Muscle of leg (tissue), 16 donors: ENCODE measurements at places on chromosomes 3 and 15. TPM values are rescaled to one million over a fixed set of nuclear protein-coding genes. Genes with fewer than 3 reads are reported as not detected.

DNA sequence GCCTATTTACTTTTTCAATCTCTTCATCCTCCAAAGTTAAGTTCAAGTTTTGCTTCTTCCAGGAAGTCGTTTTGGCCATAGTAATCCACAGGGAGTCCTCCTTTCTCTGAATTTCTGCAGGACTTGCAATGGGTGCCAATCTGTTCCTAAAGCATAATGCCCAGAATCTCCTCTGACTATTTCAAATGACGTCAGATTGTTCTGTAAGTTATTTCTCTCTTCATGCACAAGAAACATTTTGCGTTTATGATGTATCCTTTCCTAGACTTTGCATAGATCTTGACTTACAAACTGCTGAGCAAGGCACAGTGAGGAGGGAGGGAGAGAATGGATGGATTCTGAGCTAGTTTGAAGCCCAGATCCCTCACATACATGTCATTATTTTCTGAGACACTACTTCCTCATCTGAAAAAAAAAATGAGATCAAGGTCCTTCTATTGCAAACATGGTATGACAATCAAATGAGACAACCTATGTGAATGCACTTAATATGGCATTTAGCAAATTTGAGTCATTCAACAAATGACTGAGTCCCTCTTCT, 103.1 kb downstream of the MEX3B start:
- no peak for DNase-seq

DNA sequence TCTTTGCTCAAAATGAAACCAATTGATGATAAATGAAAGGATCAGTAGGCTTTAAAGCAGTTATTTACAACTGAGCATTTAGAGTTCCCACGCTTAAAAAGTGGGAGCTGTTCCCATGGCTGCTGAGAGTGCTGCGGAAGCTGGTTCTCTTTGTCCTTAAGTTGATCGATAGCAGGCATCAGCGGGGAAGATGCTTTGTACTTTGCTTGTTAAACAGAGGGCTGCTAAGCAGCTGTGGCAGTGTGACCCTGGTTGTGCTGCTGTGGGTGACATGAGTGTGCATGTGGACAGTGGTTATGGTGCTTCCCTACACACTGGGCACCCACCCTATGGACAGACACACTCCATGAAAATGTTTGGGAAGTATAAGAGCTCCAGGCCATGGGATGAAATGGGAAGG, 96.3 kb downstream of the PTPRG start:
- DNase-seq: no peak

DNA sequence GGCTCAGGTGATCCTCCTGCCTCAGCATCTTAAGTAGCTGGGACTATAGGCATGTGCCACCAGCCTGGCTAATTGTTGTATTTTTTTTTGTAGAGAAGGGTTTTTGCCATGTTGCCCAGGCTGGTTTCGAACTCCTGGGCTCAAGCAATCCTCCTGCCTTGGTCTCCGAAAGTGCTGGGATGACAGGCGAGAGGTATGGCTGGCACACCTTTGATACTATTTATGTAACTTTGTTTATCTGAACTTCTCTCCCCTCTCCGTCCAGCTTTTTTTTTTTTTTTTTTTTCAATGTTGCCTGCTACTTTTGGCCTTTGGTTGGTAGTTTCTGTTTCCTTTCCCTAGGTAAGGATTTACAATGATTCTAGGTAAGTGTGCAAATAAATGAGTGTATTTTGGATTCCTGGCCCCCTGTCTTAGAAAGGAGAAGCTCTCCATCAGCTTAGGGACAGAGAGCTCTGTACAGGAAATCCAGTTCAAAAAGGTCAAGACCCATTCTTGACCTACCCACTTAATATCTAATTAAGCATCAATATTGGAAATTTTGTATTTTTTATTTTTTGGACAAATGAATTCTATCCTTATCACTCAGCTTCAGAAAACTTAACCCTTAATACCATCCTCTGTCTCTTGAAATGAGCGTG, 6.8 kb downstream of the ARL6IP5 start:
- DNase-seq: no peak

DNA sequence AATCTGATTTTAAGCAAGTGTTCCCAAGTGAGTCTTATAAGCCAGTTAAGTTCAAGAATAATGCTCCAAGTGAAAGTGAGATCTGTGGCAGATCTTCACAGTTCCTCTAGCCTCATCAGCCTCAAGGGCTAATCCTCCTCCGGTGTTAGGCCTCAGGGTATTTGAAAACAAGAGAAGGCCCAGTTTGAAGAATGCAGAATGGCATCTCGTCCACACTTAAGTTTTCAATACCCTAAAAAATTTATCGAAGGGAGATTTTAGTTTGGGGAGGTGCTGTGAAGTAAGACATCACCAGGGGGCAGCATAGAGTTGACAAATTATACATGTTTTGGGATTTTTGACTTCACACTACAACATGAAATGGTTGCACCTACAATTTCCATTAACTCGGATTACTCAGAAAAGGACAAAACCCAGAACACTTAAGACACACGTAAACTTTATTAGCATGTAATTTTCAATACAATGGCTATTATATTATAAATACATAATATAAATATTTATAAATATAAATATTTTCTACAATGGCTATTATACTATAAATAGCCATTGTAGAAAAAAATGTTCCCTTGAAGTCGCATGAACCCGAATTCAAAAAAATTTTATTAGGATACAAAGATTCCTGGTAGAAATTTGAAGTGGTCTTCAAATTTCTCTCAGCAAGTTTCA, 2.3 kb upstream of the TMEM266 start:
- peak; percentile 56 for DNase-seq

Gene CAV3
- total RNA-seq: 282 TPM

Gene ECE2
- total RNA-seq: not detected
